ENCODE measurements at places on chromosomes 11 and 22.

- no peak for DNase-seq
Observed at GRCh38 chr11:122028545-122028944, 87.5 kb downstream of the BLID start.

- no peak for DNase-seq
Observed at GRCh38 chr11:23406131-23406819, 546.0 kb upstream of the CCDC179 start.

DNA sequence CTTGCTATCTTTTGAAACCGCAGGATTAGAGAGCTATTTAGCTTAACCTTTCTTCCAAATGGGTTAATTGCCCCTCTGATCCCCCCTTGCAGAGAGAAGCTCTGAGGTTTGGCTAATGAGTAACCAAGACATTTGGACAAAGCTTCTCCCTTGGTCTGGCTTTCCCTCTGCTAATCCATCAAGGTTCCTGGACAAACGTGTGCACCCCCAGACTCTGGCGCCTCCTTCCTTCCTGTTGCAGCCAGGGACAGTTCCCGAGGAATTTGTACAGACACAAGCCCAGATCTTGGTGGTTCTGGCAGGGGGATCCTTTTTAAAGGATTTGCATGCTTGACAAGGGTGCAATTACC, 1.6 kb downstream of the KIAA1671 start:
- DNase-seq = no peak

- DNase-seq = peak; percentile 43
Observed at GRCh38 chr11:108592591-108593213, 866 bp downstream of the EXPH5 start.

DNA sequence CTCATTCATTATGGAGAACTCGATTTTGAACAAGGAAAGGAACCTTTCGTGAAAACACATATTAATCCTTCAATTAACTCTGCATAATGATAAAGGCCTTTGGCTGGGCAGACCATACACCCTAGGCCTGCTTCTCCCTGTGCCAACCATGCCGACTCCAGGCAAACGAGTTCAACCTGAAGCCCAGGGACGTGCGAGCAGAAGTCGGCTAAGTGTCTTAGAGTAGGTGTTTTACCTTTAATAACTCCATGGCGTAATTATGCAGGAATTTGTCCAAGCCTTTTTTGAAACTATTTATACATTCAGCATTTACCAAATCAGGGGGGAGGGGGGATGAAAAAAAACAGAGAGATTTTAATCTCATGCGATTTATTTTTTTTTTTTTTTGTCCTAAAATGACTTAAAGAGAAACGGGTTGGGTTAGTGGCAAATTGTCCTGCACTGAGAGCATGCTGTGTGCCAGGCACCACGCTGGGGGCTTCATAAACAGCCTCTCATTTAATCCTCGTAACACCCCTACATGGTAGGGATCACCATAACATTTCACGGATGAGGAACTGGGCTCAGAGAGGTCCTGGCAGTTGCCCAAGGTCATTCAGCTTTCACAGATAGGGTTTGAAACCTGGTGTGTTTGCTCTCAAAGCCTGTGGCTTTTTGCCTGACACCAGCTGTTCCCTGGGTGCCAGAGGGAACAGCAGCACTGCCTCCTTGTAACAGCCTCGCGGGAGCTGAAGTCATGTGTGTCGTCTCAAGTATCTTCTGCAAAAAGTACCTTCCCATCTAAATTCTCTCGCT, 423.9 kb downstream of the MN1 start:
- no peak for DNase-seq

- DNase-seq = no peak
Observed at GRCh38 chr11:96147186-96147585, 195.8 kb downstream of the MAML2 start.

GRCh38 chr11:64284048-64284961, at the start of gene BAD:
TSS of gene BAD (minus strand) at chr11:64284665. CDS start at chr11:64284368, 297 bp downstream.
- peak; percentile 91 for DNase-seq

DNA sequence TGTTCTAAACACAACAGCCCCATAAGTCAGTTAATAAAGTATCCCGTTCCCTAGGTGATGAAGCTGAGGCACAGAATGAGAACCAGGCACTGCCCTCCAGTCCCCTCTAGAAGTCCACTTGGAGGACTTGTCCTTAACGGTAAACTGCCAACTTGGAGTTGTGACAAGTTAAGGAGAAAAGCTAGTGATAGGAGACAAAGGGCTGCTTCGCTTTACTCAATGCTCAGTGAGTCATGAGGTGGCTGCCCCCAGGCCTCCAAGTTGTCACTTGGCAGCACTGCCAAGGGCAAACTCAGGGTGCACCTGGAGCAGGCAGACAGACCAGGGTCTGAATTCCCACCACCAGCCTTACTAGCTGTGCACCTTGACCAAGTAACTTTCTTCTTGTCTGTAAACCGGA, 13.5 kb downstream of the SLC43A1 start:
- no peak for DNase-seq

DNA sequence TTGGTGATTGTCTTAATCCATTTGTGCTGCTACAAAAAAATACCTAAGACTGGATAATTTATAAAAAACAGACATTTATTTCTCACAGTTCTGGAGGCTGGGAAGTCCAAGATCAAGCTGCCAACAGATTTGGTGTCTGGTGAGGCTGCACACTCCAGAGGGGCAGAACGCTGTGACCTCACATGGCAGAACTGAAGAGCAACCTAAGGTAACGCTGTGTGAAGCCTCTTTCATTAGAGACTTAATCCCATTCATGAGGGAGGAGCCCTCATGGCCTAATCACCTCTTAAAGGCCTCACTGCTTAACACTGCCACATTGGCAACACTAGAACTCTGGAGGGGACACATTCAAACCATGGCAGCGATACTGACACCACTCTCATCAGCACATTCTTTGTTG, 42.7 kb upstream of the BIRC3 start:
- no peak for DNase-seq

- DNase-seq = no peak
Observed at GRCh38 chr11:69954756-69955155, 123.4 kb upstream of the ANO1 start.

GRCh38 chr22:29901354-29901753, 18.4 kb downstream of the MTMR3 start:
- no peak for DNase-seq

DNA sequence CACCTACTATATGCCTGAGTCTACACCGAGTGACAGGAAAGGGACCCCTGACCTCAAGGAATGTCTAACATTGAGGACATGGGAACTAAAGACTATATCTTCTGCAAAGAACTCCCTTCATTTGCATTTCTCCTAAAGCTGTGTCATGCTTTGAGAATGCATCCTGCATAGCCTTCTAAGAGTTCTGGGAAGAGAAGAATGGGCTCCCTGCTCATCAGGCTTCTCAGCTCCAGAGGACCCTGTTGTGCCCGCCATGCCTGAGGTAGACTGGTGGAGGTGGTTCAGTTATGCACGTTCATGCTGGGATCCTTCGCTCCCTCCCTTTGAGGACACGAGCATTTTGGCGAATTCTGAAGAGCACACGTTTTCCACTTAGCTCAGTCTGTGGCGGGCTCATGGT, 63.3 kb downstream of the GRIK4 start:
- DNase-seq = no peak

DNA sequence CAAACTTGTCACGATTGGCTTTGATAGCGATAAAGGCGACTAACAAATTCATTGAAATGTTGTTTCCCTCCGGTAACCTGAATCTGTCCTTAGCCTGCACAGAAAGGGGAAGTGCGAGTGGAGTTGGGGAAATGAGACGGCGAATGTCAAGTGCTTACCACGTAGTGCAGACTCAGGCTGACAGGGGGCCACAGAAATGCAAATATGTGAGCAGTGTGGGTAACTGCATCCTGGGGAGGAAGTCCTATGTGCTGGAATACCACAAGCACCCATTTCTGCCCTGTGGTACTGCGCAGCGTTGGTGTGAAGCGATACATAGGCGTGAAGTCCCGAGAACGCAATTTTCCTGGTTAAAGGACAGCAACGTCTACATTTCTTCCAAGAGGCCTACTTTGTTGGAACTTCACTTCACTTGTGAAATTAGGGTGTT, 869 bp upstream of the EIF4ENIF1 start:
- DNase-seq = peak; percentile 79

GRCh38 chr22:23888615-23889401, 5.4 kb upstream of the MIF start:
- DNase-seq = no peak

- no peak for DNase-seq
Observed at GRCh38 chr22:25388415-25388814, 169.0 kb downstream of the CRYBB2 start.

GRCh38 chr11:122628810-122629555, 26.5 kb upstream of the UBASH3B start:
- no peak for DNase-seq

- no peak for DNase-seq
Observed at GRCh38 chr11:77090373-77091111, 12.1 kb upstream of the OMP start.

DNA sequence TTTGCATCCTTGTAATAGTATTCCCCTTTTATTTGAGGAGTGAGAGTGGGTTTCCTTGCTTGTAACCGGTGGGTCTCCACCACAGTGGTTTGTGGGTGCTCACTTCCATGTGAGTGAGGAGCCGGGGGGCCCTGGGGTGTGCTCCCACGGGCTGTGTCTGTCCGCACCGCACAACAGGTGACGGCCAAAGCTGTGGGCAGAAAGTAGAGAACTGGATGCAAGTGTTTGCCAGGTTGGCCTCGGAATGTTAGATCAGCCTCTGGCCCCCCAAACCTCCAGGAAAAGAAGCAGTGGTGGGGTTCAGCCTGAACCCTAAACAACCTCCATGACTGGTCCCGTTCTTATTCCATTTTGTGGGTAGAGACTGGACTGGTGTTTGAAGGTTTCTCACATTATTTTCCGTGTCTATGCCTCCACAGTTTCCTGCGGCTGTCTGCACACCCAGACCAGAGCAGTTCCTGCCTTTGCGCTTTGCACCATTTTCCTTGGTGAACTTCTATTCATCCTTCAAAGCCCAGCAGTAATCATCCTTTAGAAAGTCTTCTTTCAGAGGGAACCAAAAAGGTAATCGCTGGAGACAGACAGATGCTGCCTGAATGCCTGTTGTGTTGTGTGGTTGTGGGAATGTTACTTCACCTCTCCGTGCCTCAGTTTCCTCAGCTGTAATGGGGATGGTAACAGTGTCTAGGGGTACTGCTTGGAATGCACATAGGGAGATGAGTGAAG, 77.2 kb downstream of the MYEOV start:
- DNase-seq = no peak

- DNase-seq = no peak
Observed at GRCh38 chr22:44202261-44202789, 21.6 kb downstream of the PARVG start.

- no peak for DNase-seq
Observed at GRCh38 chr22:22446517-22446916, 62.0 kb downstream of the ZNF280B start.

GRCh38 chr22:19980766-19981165, 35.9 kb downstream of the ARVCF start:
- DNase-seq = no peak

- no peak for DNase-seq
Observed at GRCh38 chr11:45233804-45234170, 52.4 kb downstream of the SYT13 start.

DNA sequence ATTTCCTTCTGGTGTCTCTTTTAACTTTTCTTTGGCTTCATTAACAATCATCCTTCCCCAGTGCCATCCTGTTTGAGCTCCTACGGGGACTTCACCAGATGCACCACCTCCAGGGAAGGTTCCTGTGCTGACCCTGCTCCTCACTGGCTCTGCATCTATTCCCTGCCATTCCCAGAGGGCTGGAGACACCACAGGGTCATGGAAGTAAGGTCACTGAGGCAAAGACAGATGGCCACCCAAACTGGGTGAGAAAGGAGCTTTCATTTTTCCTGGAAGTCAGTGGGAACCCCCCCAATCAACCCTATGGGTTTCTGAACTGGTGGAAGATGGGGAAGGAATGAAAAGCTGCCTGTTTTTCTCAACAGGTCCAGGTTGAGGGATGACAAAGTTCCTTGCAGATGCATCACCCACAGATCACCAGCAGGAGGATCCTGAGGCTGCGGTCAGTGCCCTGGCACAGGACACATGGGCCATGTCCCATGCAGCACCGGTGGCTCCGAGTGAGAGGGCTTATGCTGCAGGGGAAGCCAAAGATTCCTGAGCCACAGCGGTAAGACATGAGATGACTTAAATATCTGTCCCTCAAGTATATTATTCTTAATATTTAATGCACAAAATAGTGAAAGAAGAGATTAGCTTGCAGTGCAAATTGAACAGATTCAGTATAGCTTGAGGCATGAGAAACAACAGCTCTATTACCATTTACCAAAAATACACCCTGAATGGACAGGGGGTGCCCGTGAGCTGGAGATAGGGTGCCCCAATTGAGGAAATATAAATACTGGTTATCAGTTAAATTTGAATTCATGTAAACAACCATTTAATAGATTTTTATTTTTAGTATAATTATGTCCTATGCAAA, 73.0 kb upstream of the VPREB1 start:
- DNase-seq = peak; percentile 13

DNA sequence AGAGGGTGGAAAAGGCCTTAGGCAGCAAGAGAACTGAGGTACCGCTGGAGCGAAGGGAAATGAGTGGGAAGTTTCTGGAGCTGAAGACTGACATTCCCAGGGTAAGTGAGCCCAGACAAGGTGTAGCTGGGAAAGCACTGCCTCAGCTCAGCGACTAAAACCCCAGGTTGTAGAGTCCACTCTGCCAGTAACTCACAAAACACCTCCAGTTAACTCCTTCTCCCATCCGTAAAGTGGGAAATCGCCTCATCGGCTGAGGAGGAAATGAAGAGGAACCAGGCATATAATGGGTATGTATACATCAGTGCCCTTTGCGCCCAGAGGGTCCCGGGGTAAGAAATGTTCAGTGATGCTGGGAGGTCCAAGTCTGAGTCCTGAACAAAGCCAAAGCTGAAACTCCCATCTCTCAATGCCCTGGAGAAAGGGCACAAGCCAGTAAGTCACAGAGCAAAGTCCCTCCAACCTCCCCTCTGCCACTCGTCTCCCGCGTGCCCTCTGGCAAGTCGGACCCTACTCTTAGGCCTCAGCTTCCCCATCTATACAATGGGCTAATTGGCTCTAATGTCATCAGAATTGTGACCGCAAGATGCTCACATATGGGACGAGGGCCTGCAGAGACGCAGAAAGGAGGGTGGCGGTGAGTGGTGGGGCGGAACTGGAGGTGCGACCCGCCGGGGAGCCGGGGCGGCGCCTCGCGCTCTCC, 588 bp downstream of the VPS37C start:
- no peak for DNase-seq

GRCh38 chr11:129865701-129866100, 29.7 kb downstream of the NFRKB start:
- no peak for DNase-seq

DNA sequence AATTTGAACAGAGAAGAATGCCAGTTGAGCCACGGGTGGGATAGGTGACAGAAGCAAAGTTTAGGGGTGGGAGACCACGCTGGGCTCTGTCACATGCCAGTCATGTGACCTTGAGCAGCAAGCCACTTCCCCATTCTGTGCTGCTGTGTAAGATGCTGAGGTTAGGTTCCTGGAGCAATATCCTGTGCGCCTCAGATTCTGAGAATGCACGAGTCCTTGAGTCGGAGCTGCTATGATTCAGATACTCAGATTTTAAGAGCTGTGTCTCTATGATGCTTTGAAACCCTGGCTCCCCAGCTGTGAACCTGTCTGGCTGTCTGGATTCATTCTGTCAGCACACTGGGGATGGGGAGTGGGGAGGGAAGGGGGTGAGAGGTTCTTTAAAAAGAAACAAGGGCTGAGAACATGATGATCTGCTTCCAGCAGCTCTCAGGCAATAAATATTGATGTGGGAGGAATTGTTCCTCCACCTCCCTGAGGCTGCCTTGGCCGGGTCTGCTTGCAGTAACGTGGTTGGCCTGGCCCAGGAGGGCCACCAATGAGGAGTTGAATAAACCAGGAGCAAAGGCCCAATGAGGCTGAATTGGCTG, 24.0 kb downstream of the SLCO2B1 start:
- no peak for DNase-seq
